IPS-NIHi11 (cell line): ENCODE measurements at places on chromosomes 4 and X.

DNA sequence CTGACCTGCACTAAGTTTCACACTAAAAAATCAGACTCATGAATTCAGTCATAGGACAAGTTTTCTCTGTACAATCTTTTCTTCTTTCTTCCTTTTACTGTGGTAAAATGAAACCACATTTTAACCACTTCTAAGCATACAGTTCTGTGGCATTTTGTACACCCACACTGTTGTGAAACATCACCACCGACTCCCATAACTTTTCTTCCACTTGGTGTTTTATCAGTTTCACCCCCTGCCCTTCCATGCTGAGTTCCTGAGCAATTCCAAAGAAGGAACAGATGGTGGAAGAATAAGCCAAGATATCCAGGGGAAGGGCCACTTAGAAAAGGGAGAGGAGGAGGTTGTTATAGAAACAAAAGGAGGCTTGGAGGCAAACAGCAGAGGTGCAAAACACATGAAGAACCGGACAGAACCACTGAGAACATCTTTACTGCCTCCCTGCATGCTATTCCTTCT is 22.6 kb downstream of the SLC25A4 start:
- DNase-seq = no peak

DNA sequence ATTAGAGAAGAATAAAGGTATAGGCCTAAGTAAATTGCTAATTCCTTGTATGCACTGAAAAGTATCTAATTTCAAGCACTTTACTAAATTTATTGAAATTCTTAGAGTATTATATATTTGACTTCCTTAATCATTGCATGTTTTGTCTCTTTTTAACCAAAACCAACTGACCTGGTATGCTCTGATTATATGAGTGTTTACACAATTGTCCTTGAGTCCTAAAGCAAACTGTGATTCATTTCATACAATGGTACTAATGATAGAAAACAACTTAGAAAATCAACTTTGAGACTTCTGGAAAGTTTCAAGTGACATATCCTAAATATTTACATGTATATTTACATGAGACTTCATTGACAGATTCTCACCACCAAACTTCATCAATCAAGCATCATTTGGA is 1177.1 kb downstream of the ADGRL3 start:
- DNase-seq = no peak

DNA sequence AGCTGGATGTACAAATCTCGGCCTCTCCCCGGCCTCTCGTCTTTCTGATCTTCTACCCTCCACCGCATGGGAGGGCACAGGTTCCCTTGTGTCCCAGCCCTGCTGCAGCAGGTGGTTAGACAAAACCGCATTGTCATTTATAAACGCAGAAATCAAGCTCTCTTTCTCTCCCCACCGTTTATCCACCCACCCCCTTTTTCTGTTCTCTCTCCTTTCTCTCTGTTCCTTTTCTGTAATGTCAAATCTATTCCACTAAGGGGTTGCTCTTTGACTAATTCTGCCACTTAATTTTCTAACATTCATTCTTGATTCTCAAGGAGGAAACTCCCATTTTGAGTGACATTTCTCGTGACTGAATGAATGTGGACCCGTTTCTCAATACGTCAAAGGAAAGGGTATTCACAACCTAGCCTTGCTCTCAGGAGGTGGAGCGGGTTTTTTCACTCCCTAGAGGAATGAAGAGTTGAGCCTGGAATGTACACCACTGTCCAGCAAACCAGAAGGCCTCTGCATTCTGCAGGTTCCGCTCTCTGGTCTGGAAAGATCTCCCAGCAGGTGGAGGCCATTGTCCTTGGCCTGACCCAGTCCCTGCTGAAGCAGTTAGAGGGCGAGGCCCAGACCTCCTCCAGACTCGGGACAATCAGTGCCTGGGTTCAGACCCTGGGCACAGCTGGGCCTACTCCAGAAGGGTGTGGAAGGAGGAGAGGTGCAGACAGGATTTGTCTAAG is 70.9 kb upstream of the ENPP6 start:
- DNase-seq = peak; percentile 43

GRCh38 chr4:65623506-65623905 is 46.8 kb downstream of the EPHA5 start:
- no peak for DNase-seq
